ENCODE measurements at places on chromosomes 1 and 21.

DNA sequence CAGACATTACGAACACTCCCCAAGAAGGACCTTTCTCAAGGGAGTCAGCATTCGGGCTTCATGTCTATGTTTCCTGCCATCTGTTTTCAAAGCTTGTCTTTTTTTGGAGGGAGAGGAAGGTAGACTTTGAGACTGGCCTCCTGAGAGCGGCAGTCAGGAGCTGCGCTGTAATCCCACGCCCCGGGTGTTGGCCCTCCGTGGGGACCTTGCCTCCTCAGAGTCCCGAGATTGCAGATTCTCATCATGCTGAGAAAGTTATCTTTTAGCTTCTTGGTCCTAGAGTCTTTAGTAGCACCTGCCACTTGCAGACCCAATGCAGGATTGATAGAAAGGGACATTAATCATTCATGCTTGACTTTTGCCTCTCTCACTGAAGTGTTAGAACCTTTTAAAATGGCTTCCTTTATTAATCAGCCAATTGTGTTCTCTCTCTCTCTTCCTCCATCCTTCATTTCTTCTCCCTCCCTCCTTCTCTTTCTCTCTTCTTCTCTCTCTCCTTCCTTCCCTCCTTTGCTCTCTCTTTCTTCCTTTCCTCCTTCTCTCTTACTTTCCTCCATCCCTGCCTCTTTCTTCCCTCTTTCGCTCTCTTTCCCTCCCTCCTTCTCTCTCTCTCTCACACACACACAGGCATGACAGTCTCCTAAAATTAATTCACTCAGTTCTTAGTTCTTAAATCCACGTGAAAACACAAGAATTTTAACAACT, 25.2 kb upstream of the GNPAT start:
- no peak for DNase-seq

- DNase-seq, result no peak
Observed at GRCh38 chr1:1296070-1297061, 11.4 kb downstream of the ACAP3 start.

DNA sequence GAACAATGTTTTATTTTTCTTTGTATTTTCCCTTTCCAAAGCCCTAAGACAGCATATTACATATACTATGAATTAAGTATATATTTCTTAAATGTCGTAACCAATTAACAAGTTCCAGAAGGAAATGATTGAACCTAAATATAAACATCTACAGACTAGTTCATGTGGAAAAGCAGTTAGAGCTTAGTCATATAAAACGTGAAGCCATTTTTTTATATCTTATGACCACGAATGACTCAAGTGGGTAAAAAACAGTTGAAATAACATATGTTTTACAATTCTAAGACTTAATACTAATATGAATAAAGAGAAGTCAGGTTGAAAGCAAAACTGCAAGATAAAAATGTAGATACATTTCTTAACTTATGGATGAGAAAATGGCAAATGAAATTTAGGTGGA, 307.3 kb downstream of the BRINP3 start:
- DNase-seq, result no peak

GRCh38 chr1:204574865-204575163, 58.6 kb downstream of the MDM4 start:
- DNase-seq, result no peak

DNA sequence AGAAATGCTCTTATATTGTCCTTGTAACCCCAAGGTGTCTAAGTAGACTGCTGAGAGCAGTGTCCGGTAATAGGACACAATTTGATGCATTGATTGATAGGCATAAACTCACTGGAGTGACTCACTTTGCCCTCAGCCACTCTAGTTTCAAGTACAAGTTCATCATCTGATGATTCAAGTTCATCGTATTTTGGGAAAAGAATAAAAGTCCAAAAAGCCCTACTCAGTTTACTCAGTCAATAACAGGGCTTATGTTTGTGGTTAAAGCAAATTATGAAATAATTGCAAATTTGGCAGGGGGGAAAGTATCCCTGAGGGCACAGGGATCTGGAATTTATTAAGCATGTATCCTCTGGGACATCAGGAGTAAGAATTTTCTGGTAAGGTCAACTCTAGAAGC, 7.6 kb upstream of the ATF3 start:
- DNase-seq, result no peak

- DNase-seq, result no peak
Observed at GRCh38 chr1:119510046-119510445, 3.0 kb downstream of the HSD3B1 start.

GRCh38 chr1:12339396-12339795, 109.6 kb downstream of the VPS13D start:
- no peak for DNase-seq

DNA sequence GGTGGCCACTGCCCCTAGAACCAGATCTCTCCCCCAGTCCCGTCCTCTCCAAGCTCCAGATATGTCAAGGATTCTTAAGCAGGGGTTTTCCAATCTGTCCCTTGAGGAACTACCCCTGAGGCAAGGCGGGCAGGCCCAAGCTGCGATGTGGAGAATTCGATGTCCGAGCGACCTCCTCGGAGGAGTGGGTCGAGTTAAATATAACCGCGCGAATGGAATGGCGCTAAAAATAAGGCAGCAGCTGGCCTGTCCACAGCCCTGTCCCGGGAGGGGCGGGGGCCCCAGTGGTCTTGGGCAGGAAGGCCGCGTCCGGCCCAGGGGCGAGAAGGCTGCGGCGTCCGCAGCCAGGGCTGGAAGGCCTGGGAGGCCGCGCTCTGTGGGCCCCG, 5.8 kb upstream of the FOXD3 start:
- no peak for DNase-seq

DNA sequence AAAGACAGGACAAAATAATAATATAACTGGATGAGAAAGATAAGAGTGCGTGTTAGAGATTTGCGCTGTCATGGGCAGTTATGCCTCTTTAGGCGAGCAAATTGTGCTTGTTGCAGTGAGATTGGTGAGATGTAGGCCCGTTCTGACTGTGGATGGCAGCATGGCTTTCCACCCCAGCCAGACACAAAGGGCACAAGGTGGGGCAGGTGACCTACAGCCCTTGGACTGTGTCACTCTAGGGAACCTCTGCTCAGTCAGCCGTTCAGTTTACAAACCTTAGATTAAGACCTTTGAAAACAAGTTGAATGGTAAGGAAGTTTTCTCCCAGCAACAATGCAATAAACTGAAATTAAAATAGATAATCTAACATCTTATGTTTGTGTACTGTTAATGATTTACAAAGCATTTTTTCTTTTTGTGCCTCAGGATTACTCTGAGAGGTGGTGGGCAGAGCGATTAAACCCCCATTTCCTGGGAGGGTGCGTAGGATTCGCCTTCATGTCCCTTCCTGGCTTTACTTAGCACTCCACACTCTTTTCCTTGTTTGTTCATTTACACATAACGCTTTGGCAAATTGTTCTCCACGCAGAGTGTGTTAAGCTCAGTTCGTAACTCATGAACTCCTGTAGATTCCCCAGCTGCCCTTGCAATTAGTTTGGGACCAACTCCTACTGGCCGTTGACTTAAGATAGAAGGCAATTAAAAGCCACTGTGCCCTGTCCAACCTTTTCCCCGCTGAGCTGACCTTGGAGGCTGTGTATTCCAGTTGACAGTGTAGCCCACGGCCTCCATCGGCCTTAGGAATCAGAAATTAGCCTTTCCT, 58.1 kb upstream of the IGSF5 start:
- no peak for DNase-seq

DNA sequence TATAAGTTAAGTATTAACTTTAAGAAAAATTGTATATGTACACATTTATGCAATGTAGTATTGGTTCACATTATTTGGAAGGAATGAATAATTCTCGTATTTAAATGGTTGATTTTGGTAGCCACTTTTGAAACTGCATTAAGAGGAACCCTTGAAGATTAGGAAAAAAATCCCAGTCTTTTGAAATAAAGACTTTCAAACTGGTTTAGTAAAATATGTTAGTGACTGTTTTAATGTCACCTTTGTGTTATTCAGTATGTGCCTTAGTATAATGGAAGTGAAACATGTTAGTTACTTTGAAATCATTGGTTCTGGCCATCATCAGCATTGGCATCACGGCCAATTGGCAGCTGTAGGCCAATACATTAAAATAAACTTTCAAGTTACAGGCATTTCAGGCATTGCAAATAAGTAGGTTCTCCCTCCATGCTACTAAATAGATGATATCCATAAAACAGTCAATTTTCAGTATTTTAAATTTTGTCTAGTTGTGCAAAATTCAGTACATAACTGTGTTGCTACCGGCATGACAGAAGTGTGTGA, 4.4 kb downstream of the MIER1 start:
- no peak for DNase-seq

DNA sequence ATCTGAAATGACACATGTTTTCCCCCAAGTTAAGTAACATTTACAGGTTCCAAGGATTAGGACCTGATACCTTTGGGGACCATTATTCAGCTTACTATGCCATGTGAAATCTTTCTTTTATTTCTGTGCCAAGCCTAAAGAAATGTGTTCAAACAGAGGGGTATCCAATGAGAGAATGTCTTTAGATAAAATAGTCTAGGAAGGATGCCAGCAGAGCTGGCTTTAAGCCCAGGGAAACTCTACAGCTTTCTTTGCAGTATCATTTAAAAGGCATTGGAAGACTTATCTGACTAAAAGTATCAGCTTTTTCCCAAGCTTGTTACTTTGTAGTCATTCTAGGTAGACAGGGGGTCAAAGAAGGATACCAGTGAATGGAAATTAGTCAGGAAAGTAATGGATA, 860.4 kb downstream of the PLA2G4A start:
- no peak for DNase-seq

DNA sequence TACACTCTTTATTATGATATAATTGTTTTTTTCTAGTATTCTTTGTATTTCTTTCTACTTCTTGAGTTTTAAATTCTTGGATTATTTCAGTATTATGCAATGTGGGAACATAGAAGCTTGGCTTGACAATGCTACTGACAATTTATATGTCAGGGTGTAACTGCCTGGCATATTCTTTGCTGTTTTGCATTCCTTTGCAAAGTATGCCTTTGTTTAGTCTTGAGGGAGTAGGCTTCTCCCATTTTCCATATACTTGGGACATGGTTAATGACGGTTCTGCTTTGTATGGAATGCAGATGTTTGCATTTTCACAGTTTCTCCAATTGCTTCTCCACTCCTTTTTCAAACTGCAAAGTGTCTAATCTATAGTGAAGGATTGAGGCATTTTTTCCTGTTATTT, 109.8 kb downstream of the HMCN1 start:
- DNase-seq, result no peak

GRCh38 chr1:1540090-1540817, at the start of gene TMEM240:
TSS of gene TMEM240 (minus strand) at chr1:1540624. CDS start at chr1:1540346, 278 bp downstream.
- DNase-seq, result peak; percentile 80

- peak; percentile 21 for DNase-seq
Observed at GRCh38 chr1:164723296-164723798, 164.4 kb downstream of the PBX1 start.

DNA sequence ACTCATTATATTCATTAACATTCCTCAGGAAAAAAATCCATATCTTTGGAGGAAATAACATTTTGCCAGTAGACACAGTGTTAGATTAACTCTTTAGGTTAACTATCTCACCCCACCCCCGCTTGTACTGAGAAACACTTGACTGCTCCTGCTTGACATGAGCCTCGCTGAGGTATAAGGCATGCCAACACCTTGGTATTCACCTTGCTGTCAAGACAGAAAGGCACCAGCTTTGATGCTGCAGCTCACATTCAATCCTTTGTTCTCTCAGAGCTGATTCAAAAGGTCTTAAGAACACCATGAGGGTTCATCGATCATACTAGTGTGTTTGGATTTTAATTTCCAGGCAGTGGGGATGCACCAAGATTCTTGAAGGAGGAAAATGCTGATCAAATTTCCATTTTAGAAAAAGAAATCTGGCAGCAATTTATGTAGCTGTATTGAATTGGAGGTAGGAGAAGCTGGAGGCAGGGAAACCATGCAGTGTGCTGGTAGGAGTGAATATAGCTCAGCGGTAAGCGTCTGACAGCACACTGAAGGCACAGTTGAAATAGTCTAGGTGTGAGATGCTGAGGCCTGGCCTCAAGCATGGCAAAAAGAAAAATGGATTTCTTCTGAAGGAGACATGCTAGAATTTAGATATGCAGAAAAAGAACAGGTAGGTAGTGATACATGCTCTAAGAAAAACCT, 108.0 kb upstream of the ST6GALNAC5 start:
- DNase-seq, result no peak

DNA sequence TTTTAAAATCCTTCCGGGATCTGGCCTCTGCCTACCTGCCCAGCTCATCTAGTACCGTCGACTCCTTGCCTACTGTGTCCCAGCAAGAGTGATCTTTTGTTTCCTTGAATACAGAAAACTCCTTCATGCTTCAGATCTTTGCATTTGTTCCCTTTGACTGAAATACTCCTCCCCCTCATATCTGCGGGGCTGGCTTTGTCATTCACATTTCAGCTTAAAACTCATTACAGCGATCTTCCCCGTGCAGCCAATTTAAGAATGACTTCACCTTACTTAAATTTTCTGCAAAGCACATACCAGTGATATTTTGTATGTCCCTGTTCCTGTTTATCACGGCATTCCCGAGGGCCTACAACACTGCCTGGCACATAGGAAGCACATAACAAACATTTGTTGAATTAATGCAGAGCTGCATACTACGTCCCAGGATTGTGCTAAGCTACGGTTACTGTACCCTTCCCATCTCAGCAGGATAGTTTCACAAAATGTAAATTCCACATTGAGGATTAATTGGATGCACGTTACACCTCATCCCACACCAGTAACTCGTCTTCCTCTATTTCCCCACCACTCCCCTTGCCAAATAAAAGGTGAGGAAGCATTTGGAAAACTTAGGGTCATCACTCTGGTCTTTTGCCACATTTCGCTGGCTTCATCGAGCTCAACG, 837 bp upstream of the DESI2 start:
- DNase-seq, result peak; percentile 44

GRCh38 chr1:96187020-96187419, 534.6 kb upstream of the PTBP2 start:
- DNase-seq, result no peak

- no peak for DNase-seq
Observed at GRCh38 chr1:89037186-89037585, 14.5 kb upstream of the GBP3 start.

GRCh38 chr1:27430903-27431600, 38.6 kb downstream of the GPR3 start:
- DNase-seq, result no peak

All from amygdala (tissue), 56 donors.